ENCODE measurements at places on chromosomes 12 and 14. TPM values are rescaled to one million over a fixed set of nuclear protein-coding genes. Genes with fewer than 3 reads are reported as not detected.

CCDC77 gene
- total RNA-seq, result 6.6 TPM

PLEKHD1 gene
- total RNA-seq, result not detected

GRCh38 chr14:24705840-24706239, 71.8 kb upstream of the GZMB start:
- no peak for DNase-seq

- DNase-seq, result no peak
Observed at GRCh38 chr12:110578694-110579534, 4.2 kb downstream of the PPTC7 start.

All from IMR-90 (cell line).